ENCODE measurements at places on chromosomes 3 and 15. TPM values are rescaled to one million over a fixed set of nuclear protein-coding genes. Genes with fewer than 3 reads are reported as not detected.

GRCh38 chr3:177793451-177793850, 596.2 kb upstream of the TBL1XR1 start:
- no peak for DNase-seq

GRCh38 chr3:121835465-121835801, 424 bp downstream of the EAF2 start:
- no peak for DNase-seq

The INSYN1 gene
- total RNA-seq = 0.33 TPM

The PATL2 gene
- total RNA-seq = not detected

The IL17RD gene
- total RNA-seq = 9.8 TPM

Data from mammary epithelial cell (primary cell).